CD4-positive, CD25-positive, alpha-beta regulatory T cell (primary cell): ENCODE measurements at places on chromosomes 3 and 15.

DNA sequence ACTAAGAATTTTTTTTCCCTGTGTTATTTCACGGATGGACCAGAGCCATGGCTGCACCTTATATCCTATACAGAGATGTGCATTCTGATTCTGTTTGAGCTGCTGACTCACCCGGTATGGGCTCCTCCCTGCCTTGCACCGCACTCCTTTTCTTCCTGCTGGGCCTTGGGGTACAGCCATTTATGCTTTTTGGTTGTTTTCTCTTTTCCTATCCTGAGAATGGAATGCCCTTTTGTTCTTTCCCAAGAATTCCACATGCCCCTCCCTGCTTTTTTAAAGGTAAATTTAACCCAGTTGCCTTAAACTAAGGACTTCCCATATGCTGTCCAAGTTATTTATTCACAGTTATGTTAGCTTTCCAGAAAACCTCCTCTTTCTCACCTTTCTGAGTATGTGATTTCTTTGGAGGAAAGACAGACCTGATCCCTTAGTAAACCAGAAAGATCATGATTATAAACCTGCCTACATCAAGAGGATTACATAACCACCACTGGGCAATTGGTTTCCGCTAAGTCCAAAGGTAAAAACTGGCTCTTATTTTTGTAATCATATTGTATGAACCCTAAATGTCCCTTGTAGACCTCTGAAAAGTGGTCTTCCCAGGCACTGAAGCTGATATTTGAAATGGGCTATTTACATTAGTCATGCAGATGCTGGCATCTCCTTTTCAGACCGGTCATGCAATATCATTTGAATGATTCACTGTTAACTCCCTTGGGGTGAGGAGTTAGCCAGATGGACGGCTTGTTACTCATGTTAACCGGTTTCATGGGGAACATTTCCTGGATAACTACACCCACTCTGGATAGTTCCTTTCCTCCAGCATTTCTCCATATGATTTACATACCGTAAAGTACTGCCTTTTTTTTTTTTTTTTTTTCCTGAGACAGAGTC, 45.5 kb downstream of the TMOD3 start:
- no peak for DNase-seq

- no peak for DNase-seq
Observed at GRCh38 chr15:65512189-65512588, 5.3 kb downstream of the DPP8 start.

DNA sequence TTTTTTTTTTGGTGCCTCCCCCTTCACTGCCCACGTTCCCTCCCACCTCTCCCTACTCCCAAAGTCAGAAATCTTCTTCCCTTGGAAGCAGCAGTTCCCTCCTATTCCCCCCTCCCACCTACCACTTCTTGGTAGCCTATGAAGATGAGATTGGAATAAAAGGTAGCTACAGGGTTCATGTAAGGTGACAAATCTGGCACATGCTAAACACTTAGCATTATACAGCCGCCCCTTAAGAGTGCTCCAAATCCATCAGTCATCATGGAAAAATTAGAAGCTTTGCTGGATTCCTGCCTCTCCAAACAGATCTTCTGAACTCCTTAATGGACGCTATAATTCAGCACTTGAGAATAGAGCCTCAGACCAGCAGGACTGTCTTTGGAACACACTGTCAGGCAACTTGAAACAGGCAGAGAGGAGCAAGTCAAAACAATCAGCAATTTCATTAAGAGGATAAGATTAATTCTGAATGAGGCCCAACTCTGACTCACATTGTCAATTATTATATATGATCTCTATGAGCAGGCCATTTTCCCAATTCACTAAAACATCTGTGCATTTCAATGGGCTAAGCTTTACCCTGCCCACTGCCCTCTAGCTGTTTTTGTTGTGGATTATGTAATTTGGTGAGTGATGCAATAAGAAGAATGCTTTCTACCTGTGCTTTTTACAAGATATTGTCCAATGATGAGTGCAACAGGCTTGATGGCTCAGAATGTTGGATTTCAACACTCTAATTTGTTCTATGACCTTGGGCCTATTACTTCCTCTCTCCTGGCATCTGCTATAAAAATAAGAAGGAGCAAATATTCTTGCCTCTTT, 34.6 kb upstream of the SPRED1 start:
- no peak for DNase-seq

- DNase-seq, result peak; percentile 50
Observed at GRCh38 chr3:39378088-39378487, 5.1 kb upstream of the SLC25A38 start.

- DNase-seq, result no peak
Observed at GRCh38 chr3:85475346-85475745, 516.6 kb downstream of the CADM2 start.

DNA sequence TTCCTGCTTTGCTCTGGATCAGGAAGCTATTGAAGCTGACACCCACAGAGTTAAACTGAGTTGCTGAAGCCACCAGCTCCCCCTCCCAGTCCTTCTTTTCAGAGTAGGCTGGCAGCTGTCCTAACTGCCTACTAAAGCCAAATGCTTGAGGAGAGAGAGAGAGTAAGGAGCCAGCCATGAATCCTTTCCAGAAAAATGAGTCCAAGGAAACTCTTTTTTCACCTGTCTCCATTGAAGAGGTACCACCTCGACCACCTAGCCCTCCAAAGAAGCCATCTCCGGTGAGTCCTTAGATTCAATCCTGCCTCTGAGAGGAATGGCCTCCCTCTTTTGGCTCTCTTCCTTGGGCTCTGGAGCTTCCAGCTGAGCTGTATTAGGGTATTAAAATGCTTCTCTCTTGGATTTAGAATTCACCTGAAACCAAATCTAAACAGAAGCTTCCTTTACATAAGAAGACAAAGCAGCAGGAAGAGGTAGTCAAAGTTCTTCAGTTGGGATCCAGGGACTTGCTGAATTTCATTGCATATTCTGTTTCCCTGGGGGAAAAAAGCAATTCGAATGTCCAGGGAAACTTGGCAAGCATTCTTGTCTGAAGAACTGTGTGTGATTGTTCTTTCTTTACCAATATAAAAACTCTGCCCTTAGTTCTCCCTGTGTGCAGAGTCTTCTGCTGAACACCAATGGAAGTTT, at the start of gene SLC15A2:
Gene SLC15A2, plus strand, starts transcription at position 101 of the 690 bp plus-strand sequence. Its CDS starts 76 bp downstream, at position 177.
- DNase-seq, result no peak

DNA sequence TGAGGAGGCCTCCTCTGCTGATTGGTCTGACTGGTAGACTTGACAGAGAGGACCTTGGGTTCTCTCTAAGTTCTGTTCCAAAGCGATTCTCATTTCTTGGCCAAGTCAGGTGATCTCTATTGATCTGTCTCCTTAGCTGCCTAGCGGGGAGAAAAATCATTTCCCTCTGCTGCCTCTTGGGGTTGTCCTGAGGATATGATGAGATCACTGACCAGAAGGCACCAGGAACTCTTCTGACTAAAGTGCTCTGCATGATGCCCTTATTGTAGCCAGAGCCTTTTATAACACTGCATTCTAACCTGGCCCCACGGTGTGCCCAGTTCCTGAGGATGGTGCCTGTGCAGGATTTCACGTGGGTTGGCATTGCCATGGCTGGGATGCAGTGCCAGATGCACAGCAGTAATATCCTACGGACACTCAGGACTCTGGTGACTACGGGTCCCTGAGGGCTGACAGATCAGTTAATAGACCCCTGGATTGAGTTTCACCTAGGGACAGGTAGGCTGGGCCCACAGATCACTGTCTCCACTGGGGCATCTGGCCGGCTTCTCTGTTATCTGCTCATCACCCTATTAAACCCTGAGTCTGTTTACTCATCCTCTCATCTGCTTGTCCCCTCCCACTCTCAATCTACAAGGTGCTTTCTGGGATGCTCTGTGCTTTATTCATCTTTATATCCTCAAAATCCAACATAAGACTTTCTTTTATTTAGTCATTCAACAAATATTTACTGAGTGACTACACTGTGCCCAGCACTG, 3.9 kb upstream of the HEG1 start:
- no peak for DNase-seq

DNA sequence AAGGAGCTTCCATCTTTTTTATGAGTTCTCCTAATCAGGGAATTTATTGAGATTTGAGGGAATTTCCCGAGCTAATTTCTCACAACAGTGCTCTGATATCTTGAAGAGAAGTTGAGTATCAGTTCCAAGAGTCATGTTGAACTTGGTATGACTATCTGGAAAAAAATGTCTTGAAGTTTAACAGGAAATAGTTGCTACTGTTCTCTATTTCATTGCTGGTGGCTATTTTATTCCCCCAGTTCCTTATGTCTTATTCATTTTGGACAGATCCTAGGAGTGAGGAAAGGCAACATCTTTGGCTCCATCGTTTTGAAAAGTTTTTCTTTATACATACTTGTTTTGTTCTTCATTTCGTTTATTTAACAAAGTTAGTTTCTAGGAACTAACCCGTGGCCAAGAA, 307.8 kb upstream of the AGTR1 start:
- DNase-seq, result no peak

DNA sequence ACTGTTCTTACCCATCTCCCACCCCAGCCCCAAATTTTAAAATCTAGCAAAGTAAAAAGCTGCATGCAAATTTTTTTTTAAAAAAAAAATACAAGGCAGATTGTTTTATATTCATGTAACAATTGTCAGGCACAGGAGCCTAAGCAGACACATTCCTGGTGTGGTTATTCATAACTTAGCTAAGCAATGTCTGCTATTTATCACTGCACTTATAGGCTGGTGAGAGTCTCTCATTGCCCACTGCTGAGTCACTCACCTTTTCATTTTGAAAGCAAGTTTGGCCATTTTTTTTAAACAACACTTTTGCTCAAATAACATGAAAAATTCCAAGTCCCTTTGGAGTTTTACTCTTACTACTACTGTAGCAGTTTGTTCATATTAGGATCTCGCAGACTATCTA, 413.9 kb downstream of the RBMS3 start:
- no peak for DNase-seq

DNA sequence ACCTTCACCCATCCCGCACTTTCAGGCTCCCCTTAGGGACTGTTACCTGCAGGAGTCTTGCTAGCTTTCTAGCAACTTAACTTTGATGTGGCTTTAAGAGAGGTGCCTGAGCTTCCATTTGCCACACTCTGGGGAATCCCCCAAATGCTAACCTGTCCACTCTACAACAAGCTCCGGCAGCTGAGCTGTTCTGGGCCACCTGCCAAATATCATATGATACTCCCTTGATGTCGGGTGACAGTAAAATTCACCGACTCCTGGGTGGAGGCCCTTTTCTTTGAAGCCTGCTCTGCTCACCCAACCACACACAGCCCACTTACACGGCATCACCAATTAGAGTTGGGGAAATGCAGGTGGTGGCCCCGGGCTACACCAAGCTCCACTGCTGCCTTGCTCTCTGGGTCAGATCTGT, 38.0 kb upstream of the XCR1 start:
- DNase-seq, result peak; percentile 79

- DNase-seq, result no peak
Observed at GRCh38 chr3:170475092-170475685, 56.5 kb downstream of the CLDN11 start.

DNA sequence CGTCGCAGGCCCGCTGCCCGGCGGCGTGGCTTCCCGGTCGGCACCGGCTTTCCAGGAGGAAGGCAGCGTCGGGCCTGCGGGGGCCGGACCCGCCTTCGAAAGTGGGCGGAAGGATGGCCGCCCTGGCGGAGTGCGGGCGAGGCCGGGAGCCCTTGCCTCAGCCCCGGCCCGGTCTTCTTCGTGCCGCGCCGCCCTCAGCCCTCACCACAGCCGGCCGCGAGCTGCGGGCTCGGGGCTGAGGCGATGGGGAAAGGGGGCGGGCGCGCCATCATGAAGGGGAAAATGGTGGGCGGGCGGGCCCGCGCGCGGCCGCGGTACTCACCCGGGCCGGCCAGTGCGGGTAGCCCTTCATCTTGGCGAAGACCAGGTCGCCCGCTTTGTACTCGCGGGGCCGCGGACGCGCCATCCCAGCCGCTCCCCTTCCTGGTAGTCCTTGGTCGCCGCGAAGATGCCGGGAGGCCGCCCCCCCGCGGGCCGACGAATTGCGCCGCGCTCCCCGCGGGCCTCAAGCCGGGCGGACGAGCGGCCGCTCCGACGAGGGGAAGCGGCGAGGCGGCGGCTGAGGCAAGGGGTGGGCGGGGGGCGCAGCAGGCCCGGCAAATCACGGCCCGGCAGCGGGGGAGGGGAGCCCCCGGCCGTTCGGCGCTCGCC, 489 bp downstream of the HDGFL3 start:
- no peak for DNase-seq

GRCh38 chr3:133303430-133303829, 96.4 kb upstream of the BFSP2 start:
- no peak for DNase-seq

DNA sequence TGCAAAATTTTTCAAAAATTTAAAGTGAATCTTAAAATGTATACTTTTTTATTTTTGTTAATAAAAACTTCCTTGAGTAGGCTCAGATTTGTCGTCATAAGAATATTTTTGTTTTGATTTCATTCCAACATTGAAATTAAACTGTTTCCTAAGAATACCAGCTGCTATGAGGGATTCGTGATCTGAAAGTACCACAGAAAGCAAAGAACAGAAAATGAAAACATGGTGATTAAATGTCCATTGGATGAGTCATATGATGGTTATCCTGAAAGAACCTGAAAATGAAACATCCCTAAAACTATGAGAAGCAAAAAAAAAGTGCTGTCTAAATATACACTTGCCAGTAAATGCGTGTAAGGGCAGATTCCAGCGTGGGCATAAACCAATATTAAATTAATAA, 143.8 kb downstream of the GMNC start:
- no peak for DNase-seq

DNA sequence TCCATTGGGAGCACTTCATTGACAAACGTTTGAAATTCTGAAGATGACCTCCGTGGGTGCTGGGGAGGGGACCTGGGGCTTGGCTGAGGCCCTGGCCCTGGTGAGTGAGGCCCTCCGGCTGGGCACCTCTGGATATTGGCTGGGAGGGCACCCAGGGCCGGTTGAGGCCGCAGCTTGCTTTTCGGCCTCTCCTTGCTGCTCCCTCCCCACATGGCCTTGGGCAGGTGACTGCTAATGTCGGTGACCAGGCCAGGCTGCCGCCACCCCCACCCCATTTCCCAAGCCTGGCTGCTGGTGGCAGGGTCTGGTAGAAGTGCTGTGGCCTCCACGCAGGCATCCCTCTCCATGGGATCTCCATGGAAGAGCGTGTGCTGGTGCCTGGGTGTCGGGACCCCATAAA, 39.5 kb downstream of the TM2D3 start:
- DNase-seq, result no peak

DNA sequence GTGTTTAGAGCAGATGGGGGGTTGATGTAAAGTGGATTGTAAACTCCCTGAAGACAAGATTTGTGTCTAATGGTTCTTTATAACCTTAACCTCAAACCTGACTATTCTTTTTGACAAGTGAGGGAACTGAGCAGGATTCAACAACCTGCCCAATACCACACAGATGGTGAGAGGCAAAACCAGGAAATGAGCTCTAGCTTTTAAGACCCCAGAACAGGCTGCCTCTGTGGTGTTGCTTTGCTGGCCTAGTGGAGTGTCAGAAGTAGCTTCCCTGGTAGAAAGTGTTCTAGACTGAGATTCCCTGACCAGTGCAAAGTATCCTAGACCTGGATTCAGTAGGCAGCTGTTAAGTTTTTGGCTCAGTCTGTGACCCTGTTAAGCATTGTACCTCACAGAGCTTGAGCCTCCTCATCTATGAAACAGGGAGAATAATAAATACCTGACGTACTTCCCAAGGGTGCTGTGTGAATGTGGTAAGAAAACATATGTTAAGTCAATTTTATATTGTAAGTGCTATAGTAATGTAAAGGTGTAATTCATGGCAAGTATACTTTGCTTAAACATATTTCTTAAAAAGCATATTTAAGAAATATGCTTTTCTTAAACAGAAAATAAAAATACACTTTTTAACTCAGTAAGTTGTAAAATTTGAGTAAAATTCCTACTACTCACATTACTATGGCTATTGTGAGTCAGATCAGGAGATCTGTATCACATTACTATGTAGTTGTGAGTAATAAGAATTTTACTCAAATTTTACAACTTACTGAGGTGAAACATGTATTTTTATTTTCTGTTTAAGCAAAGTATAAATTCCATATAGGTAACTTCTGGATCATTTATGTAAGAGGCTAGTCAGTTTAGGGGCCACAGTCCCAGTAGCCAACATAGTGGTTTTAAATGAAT, 8.8 kb downstream of the GPR87 start:
- DNase-seq, result no peak
